NCI-H2107 (cell line): ENCODE measurements at places on chromosomes 16 and 17.

DNA sequence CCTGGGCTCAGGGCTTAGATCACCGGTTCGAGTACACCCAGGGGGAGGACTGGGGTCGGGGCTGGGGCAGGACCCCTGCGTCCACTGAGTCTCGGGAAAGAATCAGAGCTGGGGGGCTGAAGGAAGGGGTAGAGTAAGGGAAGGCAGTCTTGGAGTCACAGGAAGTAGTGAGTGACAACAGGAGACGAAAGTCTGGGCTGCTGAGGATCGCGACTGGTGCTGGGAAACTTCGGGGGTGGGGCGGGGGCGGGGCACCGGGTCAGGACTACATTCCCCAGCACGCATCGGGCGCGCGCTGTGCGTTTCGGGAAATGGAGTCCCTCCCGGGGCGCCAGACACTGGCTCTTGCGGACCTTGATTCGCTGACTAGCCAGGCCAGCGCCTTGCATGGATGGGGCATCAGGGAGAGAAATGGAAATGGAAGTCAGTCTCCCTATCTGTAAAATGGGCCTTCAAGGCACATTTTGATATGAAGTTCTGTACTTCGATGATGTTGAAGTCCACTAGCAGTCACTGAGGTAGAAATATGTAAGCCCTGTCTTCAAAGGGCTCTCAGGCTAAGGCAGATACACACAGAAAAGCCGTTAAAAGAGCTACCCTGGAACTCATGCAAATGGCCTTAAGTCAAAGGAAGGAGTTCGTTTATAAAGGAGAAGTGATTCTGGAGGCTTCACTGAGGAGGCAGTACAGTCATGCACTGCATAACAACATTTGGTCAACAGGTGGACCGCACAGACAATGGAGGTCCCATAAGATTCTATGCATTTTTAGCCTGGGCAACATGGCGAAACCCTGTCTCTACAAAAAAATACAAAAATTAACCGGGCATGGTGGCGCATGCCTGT lies 697 bp downstream of the CTF1 start:
- peak; percentile 22 for DNase-seq

DNA sequence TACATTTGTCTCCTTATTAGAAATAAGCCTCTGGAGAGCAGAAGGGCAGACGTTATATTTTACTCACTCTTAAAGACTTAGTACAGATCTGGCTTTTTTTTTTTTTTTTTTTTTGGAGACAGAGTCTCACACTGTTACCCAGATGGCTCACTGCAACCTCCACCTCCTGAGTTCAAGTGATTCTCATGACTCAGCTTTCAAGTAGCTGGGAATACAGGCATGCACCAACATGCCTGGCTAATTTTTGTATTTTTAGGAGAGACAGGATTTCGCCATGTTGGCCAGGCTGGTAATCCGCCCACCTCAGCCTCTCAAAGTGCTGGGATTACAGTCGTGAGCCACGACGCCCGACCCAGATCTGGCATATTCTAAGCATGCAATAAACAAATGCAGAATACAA lies 36.4 kb upstream of the TMEM97 start:
- DNase-seq, result peak; percentile 2

GRCh38 chr17:29622337-29623282 lies at the start of gene CORO6:
Gene CORO6, minus strand, starts transcription at chr17:29622912. Its CDS starts 1,491 bp downstream, at chr17:29621421.
- no peak for DNase-seq

DNA sequence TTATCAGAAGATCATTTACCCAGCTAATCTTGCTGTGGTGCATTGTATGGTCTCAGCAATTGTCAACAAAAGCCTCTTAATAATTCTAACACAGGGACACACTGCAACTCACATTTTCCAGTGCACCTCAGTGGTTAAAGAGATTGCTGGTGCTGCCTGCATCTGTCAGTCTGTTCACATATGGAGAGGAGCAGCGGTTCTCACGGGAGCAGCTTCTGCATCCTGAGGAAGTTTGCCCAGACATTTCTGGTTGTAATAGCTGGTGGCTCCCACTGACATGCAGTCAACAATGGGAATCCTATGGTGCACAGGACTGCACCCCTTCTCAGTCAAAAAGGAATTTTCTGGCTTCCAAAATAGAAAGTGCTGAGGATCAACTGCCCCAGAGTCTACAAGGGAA lies 7.8 kb downstream of the GGA2 start:
- no peak for DNase-seq

DNA sequence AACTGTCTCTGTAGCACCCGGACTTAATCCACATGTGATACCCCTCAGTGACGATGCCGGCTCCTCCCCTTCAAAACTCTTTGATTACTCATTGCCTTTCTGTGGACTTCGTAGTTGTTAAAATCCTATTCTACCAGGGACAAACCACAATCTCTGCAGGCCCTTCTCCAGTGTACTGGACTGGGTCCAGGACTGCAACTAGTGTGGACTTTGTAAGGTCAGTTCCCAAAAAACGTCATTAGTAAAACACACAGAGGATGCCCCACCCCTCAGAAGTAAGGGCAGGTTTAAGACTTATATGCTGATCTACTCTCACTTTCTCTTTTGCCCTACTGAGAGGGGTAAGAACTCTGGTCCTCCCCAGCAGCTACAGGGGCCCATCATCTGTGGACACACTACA lies 10.5 kb upstream of the NUDT7 start:
- DNase-seq, result no peak

GRCh38 chr17:13777003-13777402 lies 175.3 kb upstream of the HS3ST3A1 start:
- no peak for DNase-seq
